ENCODE measurements at places on chromosomes 2 and 18.
A peak's percentile ranks its signal among the peaks of the same experiment; 100 is the strongest.

DNA sequence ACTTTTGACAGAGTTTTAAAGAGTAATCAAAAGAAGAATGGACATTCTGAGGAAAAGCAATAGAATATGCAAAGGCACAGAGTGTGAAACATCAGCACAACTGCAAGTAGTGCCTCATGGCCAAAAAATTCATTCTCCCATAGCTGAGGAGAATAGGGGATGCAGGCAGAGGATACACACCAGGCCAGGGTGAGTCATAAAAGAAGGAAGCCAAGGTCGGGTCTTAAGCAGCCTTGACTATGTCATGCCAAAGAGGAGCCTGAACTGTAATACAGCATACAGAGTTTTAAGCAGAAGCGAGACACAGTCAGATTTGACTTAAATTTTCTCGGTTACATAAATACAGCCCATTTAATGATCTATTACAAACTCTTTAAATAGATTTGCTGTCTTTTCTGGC, 165.0 kb downstream of the LNPK start:
- H3K27ac ChIP-seq = no peak overlapping the region
- no peak overlapping the region for H3K4me3 ChIP-seq
- no peaks in the 10 kb centered on the region for H3K27me3 ChIP-seq
- H3K4me1 ChIP-seq = no peaks in the 10 kb centered on the region
- H3K36me3 ChIP-seq = no peaks in the 10 kb centered on the region
- no peak for DNase-seq

GRCh38 chr2:227462462-227462951, 9.4 kb upstream of the AGFG1 start:
- H3K27ac ChIP-seq = peak overlapping the region; percentile 77
- no peak for DNase-seq
- peaks cover 52% of the 10 kb centered on the region for H3K4me1 ChIP-seq
- no peaks in the 10 kb centered on the region for H3K27me3 ChIP-seq

- no peaks in the 10 kb centered on the region for H3K27me3 ChIP-seq
- DNase-seq = peak; percentile 64
- H3K4me3 ChIP-seq = peak overlapping the region; percentile 18
- H3K4me1 ChIP-seq = peaks cover 23% of the 10 kb centered on the region
Measured at GRCh38 chr18:44838971-44839666, 158.4 kb downstream of the SETBP1 start.

DNA sequence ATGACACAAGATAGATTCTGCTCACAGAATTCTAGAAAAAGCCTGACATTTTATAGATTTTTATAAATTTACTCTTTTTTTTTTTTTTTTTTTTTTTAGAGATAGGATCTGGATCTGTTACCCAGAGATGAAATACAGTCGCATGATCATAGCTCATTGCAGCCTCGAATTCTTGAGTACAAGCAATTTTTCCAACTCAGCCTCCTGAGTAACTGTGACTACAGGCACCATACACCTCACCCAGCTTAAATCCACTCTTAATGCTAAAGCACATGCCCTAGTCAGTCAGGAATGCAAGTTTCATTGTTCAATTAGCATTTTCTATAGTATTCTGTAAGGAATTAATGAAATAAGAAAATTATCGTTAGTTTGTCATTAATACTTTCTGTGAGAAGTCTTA, 32.1 kb upstream of the WDR75 start:
- H3K27ac ChIP-seq = no peak overlapping the region
- H3K4me3 ChIP-seq = no peak overlapping the region
- no peaks in the 10 kb centered on the region for H3K27me3 ChIP-seq
- H3K36me3 ChIP-seq = no peaks in the 10 kb centered on the region
- no peaks in the 10 kb centered on the region for H3K4me1 ChIP-seq

DNA sequence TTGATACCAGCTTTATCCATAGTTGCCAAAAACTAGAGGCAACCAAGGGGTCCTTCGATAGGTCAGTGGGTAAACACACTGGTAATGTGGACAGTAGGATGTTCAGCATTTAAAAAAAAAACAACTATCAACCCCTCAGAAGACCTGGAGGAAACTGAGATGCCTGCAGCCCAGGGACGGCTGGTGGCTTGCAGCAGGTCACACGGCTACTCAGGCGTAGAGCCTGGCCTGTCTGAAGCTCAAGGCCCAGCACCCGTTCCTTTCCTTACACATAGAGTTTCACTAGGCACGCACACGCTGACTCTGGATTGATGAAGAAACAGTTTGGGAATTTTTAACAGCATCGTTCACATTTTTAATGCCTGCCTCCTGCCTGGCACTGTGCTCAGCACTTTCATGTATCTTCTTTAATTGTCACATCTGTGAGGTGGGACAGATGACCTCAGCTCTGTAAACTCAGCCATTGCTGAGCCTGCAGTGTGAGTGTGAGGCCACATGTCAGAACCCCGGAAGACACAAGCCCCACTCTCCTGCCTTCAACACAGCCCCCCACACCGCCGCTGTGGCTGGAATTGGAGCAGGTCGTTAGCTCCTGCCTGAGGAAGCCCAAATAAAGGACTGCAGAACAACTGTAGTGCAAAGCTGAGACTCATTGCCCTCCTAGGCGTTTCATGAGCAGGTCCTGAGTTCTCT, 40.7 kb downstream of the TRAPPC12 start:
- DNase-seq = no peak
- peaks cover 3% of the 10 kb centered on the region for H3K36me3 ChIP-seq
- H3K27me3 ChIP-seq = no peaks in the 10 kb centered on the region
- H3K4me3 ChIP-seq = no peak overlapping the region
- peaks cover 5% of the 10 kb centered on the region for H3K4me1 ChIP-seq

GRCh38 chr2:42503291-42503690, 9.5 kb upstream of the KCNG3 start:
- no peak overlapping the region for H3K27ac ChIP-seq
- H3K27me3 ChIP-seq = no peaks in the 10 kb centered on the region
- H3K4me1 ChIP-seq = no peaks in the 10 kb centered on the region
- DNase-seq = no peak

GRCh38 chr18:8514409-8514808, 94.8 kb upstream of the RAB12 start:
- DNase-seq = no peak
- no peaks in the 10 kb centered on the region for H3K36me3 ChIP-seq
- no peak overlapping the region for H3K4me3 ChIP-seq
- no peak overlapping the region for H3K27ac ChIP-seq

- no peaks in the 10 kb centered on the region for H3K27me3 ChIP-seq
- no peak for DNase-seq
- no peak overlapping the region for H3K4me3 ChIP-seq
- H3K27ac ChIP-seq = no peak overlapping the region
- no peaks in the 10 kb centered on the region for H3K36me3 ChIP-seq
Measured at GRCh38 chr2:242075168-242075567, 205.6 kb downstream of the RTP5 start.

GRCh38 chr2:36770542-36771287, 74.2 kb downstream of the VIT start:
- no peaks in the 10 kb centered on the region for H3K27me3 ChIP-seq
- H3K4me3 ChIP-seq = no peak overlapping the region
- no peaks in the 10 kb centered on the region for H3K4me1 ChIP-seq
- no peak for DNase-seq
- H3K27ac ChIP-seq = no peak overlapping the region

- H3K4me3 ChIP-seq = no peak overlapping the region
- H3K27me3 ChIP-seq = no peaks in the 10 kb centered on the region
- H3K4me1 ChIP-seq = no peaks in the 10 kb centered on the region
- no peak for DNase-seq
Measured at GRCh38 chr2:137870682-137871081, 93.6 kb upstream of the HNMT start.

GRCh38 chr2:2270808-2271415, 60.2 kb downstream of the MYT1L start:
- no peaks in the 10 kb centered on the region for H3K4me1 ChIP-seq
- H3K36me3 ChIP-seq = no peaks in the 10 kb centered on the region
- H3K27ac ChIP-seq = no peak overlapping the region
- no peak overlapping the region for H3K4me3 ChIP-seq

GRCh38 chr2:20561637-20562454, 89.1 kb downstream of the HS1BP3 start:
- no peak for DNase-seq
- no peak overlapping the region for H3K4me3 ChIP-seq
- H3K36me3 ChIP-seq = no peaks in the 10 kb centered on the region
- peaks cover 3% of the 10 kb centered on the region for H3K27me3 ChIP-seq
- H3K27ac ChIP-seq = no peak overlapping the region

DNA sequence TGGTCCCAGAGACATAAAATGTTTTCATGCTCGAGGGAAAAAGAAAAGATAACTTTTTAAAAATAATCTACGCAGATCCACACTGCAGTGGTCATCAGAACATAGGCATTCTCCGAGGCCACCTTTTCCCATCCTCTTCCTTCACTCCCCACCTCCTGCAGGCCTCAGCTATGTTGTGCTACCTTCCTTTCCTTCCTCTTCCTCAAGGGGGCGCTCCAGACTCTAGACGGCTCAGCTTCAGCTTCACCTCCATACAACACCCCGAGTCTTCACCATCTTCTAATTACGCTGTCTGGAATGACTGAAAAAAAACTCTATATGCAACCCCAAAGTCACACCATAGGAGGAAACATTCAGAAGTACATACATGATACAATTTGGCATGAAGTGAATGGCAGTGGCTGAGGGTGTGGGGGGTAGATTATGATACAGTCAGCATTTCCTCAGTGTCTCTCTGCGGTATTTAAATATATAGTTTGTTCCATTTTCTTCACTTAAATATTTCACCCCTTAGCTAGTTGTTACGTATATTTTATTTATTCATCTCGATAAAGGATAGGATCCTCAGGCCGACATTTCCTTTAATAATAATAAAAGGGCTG, 583.6 kb downstream of the IRS1 start:
- H3K4me3 ChIP-seq = no peak overlapping the region
- DNase-seq = no peak
- no peaks in the 10 kb centered on the region for H3K27me3 ChIP-seq
- H3K27ac ChIP-seq = no peak overlapping the region
- no peaks in the 10 kb centered on the region for H3K36me3 ChIP-seq
- no peaks in the 10 kb centered on the region for H3K4me1 ChIP-seq

GRCh38 chr18:76443519-76444445, 51.3 kb downstream of the ZNF516 start:
- no peak overlapping the region for H3K27ac ChIP-seq
- peaks cover 4% of the 10 kb centered on the region for H3K4me1 ChIP-seq
- peaks cover 19% of the 10 kb centered on the region for H3K36me3 ChIP-seq
- DNase-seq = no peak

GRCh38 chr2:38668779-38669479, 3.0 kb downstream of the GALM start:
- no peaks in the 10 kb centered on the region for H3K27me3 ChIP-seq
- H3K4me1 ChIP-seq = peaks cover 20% of the 10 kb centered on the region
- H3K36me3 ChIP-seq = no peaks in the 10 kb centered on the region
- no peak for DNase-seq
- H3K4me3 ChIP-seq = no peak overlapping the region
- H3K27ac ChIP-seq = no peak overlapping the region

DNA sequence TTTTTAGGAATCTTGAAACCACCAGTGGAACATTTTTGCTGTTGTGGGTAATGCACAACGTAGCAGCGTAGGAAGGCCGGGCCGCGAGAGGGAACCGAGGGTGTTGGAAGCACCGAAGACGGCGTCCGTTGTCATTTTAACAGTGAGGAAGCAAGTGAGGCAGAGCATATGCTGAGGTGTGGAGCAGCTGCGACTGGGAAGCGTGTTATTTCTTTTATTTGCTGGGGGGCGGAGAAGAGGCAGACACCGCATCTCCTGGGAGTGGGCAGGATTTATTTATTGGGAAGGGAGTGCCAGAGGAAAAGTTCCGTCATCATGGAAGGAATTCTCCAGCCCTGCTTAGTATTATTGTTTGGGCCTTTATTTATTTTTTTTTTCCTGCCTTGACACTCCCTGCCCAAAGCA, 232.8 kb downstream of the KLHL29 start:
- no peaks in the 10 kb centered on the region for H3K27me3 ChIP-seq
- H3K4me1 ChIP-seq = no peaks in the 10 kb centered on the region
- H3K27ac ChIP-seq = no peak overlapping the region
- no peak for DNase-seq
- no peaks in the 10 kb centered on the region for H3K36me3 ChIP-seq
- no peak overlapping the region for H3K4me3 ChIP-seq

DNA sequence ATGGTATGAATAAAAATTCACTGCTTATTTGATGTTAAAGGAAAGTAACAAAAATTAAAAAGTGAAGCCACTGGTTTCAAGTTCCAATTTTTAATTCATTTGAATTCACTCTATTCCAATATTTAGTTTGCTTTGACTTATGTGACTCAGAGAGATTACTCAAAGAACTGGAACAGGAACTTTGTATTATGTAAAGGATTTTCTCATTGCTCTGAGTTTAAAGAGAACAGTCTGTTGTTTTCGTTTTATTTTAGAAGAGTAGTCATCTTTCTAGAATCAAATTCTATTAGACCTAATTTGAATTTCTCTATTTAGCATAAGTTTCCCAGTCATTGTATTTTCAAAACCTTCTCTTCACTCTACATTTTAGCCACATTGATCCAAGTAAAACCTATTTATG, 300.1 kb upstream of the SLC8A1 start:
- H3K27ac ChIP-seq = no peak overlapping the region
- no peaks in the 10 kb centered on the region for H3K27me3 ChIP-seq
- no peaks in the 10 kb centered on the region for H3K4me1 ChIP-seq
- no peak for DNase-seq
- H3K4me3 ChIP-seq = no peak overlapping the region
- no peaks in the 10 kb centered on the region for H3K36me3 ChIP-seq

- no peak for DNase-seq
- H3K27me3 ChIP-seq = no peaks in the 10 kb centered on the region
- no peak overlapping the region for H3K4me3 ChIP-seq
- H3K27ac ChIP-seq = no peak overlapping the region
- no peaks in the 10 kb centered on the region for H3K36me3 ChIP-seq
Measured at GRCh38 chr2:56315376-56315775, 131.6 kb downstream of the CCDC85A start.

- no peak overlapping the region for H3K4me3 ChIP-seq
- H3K27me3 ChIP-seq = peaks cover 9% of the 10 kb centered on the region
- no peaks in the 10 kb centered on the region for H3K36me3 ChIP-seq
- H3K27ac ChIP-seq = no peak overlapping the region
- no peaks in the 10 kb centered on the region for H3K4me1 ChIP-seq
- DNase-seq = no peak
Measured at GRCh38 chr2:5694306-5694705, 2.1 kb downstream of the SOX11 start.

DNA sequence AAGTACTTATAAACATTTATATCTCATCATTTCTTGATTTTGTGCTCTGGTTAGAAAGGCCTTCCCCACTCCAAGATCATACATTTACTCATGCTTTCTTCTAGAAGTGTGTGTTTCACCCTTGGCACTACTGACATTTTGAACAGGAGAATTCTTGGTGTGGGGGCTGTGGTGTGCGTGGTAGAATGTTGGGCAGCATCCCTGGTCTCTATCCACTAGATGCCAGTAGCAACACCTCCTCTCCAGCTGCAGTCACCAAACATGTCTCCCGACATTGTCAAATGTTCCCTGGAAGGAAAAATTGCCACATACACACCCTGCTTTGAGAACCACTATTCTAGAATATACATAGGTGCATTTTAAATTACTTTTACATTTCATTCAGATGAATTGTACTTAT, 8.7 kb upstream of the TGIF1 start:
- H3K4me1 ChIP-seq = no peaks in the 10 kb centered on the region
- no peak overlapping the region for H3K4me3 ChIP-seq
- no peaks in the 10 kb centered on the region for H3K27me3 ChIP-seq
- DNase-seq = no peak
- no peak overlapping the region for H3K27ac ChIP-seq
- H3K36me3 ChIP-seq = no peaks in the 10 kb centered on the region

- no peak for DNase-seq
- no peak overlapping the region for H3K27ac ChIP-seq
- no peak overlapping the region for H3K4me3 ChIP-seq
- no peaks in the 10 kb centered on the region for H3K36me3 ChIP-seq
Measured at GRCh38 chr2:20487030-20487391, 40.1 kb downstream of the RHOB start.

Data from GM12878 (cell line).